Jurkat, Clone E6-1 (cell line): ENCODE measurements at places on chromosomes 7 and 10.

GRCh38 chr10:22690614-22691431 is 23.6 kb downstream of the PIP4K2A start:
- no peak for DNase-seq

GRCh38 chr7:2520761-2521290 is 1.3 kb downstream of the LFNG start:
- DNase-seq = no peak

GRCh38 chr7:29924006-29924405 is 65.6 kb downstream of the SCRN1 start:
- no peak for DNase-seq

DNA sequence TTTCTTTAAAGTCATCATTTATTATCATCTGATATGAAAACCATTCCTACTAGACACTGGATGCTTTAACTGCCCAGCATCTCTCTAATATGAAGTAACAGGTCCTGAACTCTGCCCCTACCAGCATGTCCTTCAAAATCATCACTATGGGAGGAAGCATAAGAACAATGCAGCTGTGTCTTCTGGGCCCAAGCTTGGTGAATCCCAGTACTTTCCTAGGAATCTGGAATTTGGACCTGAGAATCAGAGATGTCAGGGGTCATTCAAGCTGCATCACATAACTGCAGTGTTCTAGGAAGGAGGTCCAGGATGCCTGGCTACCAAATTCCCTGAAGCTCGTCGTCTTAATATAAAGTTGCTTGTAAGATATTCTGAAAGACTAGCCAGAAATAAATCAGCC is 182.7 kb downstream of the AHR start:
- DNase-seq = no peak

DNA sequence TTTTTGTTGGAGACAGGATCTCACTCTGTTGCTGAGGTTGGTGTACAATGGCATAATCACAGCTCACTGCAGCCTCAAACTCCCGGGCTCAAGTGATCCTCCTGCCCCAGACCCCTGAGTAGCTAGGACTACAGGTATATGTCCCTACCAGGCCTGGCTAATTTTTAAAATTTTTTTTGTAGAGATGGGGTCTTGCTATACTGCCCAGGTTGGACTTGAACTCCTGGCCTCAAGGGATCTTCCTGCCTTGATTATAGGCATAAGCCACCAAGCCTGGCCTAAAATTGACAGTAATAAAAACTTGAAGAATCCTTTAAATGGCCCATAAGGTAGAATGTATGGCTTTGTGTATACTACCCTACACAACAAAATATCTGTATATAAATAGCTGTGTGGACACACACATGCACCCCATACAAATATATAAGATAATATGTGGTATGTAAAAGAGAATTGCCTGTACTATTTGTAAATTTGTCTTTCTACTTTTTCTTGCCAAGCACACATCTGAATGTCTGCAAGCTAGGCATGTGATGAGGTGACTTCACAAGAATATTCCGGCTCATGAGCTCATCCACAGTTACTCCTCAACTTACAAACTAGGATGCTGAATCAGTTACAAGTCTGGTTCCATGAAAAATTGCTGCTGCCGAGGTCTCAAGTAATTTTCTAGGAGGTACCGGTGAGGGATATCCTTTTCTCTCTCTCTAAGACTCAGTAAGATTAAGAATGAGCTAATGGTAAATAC is 26.6 kb downstream of the POLR3A start:
- DNase-seq = no peak

GRCh38 chr7:90607196-90607595 is 11.1 kb downstream of the CDK14 start:
- no peak for DNase-seq

DNA sequence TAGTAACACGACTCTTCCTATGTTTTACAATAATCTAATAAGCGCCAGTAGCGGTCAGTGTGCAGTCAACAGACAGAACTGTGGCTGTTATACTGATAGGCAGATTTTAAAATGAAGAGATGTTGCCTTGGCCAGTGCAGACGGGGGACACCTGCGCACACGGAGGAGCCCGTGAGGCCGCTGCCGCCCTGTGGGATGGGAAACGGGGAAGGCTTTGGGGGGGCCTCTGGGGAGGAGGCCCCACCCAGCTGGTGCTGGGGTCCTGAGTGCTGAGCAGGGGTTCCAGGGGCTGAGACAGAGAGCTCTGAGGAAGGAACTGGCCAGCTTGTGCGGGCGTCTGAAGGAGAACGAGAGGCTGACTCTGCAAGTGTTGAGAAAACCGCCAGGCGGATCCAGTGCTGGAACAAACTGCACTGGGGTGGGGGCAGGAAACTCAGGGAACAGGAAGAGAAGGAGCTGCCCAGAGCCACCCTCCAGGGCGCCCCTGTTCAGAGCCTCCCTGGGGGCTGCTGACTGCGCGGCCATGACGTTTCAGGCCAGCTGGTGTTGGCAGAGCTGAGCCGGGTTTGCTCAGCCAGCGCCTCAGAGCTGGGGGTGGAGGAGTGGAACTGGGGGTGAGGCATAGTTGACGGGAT is 426.4 kb downstream of the TCERG1L start:
- no peak for DNase-seq

GRCh38 chr10:75407713-75408508 is 6.3 kb upstream of the ZNF503 start:
- no peak for DNase-seq

- DNase-seq = no peak
Observed at GRCh38 chr10:70404787-70405036, 767 bp downstream of the EIF4EBP2 start.

DNA sequence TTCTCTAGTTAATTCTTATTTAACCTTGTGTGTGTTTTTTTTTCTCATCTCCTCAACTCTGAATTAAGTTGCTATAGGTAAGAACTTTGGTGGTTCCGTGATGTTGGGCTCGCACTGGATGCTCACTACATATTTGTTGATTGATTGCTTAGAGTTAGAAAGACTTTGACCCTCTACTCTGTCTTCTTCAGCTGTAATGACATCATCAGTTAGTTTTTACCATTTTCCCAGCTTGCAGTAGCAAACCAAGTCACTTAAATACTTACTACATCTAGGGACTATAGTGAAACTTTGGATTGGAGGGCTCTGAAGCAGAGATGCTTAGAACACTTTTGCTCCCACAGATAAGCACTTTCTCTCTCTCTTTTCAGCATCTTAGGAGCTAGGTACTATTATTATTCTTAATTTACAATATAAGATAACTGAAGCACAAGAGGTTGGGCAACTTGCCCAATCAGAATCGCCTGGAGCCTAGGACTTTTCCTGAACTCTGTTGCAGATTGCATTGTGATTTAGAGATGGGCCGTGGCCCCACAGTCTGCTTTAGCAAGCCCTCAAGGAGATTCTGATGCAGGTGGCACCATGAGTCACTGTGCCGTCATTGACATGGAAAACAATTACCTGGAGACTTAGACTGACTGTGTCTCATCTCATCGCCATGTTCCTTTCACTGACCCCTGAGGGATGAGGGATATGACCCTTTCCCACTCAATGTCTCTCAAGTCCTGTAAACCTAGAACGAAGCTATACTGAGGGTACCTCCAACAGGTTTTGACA is 471.9 kb upstream of the PODXL start:
- no peak for DNase-seq

DNA sequence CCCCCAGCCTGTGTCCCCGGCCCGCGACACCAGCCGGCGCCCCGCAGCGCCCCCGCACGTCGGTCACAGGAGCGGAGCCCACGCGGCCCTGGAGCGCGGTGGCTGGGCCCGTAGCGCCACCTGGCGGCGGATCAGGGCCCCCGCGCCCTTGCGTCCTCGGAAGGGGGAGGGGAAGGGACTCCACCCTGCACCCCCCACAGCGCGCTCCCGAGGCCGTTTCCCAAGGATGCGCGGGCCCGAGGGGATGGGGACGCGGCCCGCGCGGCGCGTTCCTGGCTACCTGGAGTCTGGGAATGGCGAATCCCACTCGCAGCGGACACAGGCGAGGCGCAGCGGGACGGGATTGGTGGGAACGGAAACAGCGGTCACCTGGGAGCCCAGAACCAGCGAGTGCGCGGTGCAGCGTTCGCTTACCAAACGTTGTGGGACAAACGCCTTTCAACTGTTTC is 23.8 kb upstream of the MKI67 start:
- DNase-seq = peak; percentile 73
